Hematopoietic multipotent progenitor cell treated with erythropoietin and hydrocortisone succinate and interleukin-3 and kit ligand, for 4 days (in vitro differentiated cells): ENCODE measurements at places on chromosomes 3 and 15.

GRCh38 chr15:93024293-93024692, 64.7 kb downstream of the RGMA start:
- no peak for DNase-seq

DNA sequence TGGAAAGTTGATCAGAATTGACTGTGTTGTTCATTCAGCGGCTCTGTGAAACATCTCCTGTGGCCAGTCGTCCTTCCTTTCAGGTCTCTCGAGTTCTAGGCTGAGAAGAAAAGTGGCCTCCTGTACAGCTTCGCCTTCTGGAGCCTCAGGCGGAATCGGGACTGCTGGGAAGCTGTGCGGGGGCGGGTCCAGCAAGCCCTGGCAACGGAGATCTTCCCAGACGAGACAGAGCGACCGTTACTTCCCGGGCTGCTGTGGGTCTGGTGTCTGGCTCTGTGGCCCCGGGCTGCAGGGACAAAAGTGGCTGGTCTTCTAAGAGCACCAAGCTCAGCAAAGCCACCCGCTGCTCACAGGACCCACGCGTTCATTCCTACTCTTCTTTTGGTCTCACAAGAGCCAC, 88.6 kb upstream of the CACNA2D3 start:
- no peak for DNase-seq

- peak; percentile 86 for DNase-seq
Measured at GRCh38 chr3:56980798-56981390, 79.6 kb upstream of the SPATA12 start.

- DNase-seq: no peak
Measured at GRCh38 chr3:60729056-60729455, 522.2 kb downstream of the FHIT start.

DNA sequence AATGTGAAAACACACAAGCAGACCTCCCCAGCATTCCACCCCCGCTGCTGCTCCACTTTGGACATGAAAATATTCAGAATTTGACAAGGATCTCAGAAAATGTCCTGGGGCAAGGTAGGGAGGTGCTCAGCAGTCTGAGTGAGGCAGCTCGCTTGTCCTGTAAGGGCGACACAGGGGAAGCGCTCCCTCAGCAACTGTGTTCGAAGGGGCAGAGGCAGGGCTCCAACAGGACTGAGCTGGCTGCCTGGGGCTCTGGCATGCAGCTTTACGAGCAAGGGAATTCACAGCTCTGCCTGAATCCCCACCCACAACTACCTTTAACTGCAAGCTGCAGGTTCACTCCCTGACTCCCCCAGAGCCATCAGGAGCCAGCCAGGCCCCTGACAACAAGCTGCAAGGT, 287.0 kb upstream of the LYSMD4 start:
- DNase-seq: no peak

- no peak for DNase-seq
Measured at GRCh38 chr3:197201791-197202452, 96.5 kb downstream of the DLG1 start.
